ENCODE measurements at places on chromosomes 11 and 22.

DNA sequence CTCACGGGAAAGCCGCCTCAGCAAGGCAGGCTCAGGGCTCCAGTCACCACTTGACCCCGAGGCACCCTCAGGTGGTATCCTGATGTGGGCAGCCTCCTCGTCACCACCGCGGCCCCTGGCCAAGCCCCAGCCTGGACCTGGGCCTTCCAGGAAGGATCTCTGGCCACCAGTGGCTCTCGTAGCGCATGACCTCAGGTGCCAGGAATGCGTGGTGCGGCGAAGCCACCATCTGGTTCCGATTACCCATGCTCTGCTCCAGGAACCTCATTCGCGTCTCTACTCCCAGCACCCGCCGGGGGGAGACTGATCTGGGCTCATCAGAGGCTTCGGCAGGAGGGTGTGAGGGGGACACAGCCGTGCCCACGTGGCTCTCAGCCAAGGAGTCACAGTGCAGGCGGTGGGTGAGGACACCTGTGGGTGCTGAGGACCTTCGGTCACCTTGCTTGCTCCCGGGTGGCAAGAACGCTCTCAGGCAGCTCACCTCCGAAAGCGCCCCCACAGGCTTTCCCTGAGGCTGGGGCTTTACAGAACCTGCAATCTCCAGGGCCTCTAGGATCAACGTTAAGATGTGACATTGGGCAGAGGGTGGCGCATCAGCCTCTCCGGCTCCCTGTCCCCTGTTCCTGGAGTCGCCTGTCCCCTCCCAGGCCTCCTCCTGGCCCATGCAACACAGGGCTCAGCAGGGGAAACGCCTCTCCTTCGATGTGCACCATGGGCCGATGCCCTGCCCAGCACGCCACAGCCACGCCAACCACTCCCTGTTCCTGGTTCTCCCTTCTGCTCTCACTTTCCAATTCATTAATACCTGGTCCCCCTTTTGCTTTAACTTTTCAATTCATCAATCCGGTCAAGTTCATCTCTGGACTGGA, 39.0 kb downstream of the TBX1 start:
- DNase-seq = no peak

DNA sequence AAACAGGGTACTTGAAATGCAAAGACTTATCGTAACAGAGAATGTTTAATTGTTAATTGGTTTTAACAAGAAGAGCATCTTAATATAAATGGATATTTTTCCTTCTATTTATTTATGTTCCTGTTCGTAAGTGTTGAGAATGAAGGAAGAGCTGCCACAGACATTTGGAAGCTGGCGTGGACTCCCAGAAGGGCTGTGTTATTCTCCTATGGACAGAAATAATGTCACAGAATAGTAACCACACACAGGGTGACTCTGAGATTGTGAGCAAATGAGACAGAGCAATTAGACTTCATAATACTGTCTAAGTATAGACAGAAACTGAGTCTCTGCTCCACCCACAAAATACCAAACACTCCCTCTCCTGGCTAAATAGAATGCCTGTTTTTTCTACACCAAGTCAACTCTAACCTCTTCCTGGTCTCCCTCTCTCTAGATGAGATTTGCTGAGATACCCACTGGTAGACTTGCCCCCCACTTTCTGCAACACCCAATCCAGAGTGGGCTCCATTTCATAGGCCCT, 6.1 kb downstream of the APOL3 start:
- no peak for DNase-seq

GRCh38 chr11:117097014-117097388, 1.2 kb downstream of the SIK3 start:
- no peak for DNase-seq

GRCh38 chr11:94602430-94603372, 35.5 kb downstream of the PIWIL4 start:
- peak; percentile 7 for DNase-seq

- DNase-seq = no peak
These were observed at the start of gene KCNK4 for GRCh38 chr11:64291262-64291751. KCNK4 (plus strand) TSS chr11:64291302; CDS start chr11:64293019, 1,717 bp downstream.

- no peak for DNase-seq
These were observed 9.8 kb downstream of the INSC start for GRCh38 chr11:15124528-15124927.

- no peak for DNase-seq
These were observed 19.5 kb upstream of the SPON1 start for GRCh38 chr11:13942971-13943381.

DNA sequence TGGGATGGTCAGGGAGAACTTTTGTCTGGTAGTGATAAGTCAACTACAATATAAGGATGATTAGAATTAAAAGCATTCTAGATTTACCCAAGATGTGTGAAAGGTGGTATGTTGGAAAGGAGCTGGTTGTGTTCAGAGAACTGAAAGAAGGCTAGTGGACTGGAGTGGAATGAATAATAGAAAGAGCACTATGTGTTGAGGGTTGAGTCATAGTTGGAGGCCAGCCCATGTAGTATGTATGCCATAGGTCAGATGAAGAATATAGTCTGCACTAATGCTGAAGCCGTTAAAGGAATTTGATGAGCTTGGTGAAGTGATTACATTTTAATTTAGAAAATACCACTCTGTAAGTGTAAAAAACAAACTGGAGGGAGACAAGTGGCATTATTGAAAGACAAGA, 514.1 kb downstream of the CNTN5 start:
- DNase-seq = no peak

DNA sequence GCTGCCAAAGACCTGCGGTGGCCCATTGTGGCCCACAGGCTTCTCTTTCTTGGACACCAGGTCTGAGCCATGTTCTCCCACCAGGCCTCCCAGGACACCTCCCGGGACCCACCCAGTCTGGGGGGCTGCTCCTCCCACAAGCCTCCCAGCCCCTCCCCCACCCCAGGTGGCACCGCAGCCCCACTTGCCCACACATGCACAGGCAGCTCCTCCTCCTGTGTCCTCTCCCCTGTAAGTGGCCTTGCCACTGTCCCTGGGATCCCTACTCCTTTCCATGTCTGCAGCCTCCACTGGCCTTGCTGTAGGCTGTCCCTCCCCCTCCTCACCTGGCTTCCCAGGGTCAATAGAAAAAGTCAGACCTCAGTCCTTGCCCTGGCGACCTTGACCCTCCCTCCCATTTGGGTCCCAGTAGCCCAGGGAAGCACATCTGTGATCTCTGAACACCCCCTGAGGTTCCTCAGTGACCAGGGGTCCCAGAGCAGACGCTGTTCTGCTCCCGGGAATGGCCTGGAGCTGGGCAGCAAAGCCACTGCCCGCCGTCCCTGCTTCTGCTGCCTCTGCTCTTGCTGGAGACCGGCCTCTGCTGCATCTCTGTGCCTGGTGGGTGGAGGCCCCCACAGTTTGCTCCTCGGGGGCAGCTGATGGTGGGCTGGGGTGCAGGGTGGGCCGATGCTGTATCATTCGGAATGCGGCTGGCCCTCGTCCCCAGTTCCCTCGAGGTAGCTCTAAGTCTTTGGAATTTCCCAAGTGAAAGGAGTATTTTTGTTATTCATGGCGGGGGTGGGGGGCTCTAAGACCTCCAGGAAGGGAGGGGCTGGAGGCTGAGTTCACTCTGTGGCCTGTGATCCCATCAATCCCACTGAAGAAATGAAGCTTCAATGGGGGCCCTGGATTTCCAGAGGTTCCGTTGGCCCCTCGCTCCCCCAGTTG, 43.6 kb downstream of the ARHGAP8 start:
- DNase-seq = no peak

DNA sequence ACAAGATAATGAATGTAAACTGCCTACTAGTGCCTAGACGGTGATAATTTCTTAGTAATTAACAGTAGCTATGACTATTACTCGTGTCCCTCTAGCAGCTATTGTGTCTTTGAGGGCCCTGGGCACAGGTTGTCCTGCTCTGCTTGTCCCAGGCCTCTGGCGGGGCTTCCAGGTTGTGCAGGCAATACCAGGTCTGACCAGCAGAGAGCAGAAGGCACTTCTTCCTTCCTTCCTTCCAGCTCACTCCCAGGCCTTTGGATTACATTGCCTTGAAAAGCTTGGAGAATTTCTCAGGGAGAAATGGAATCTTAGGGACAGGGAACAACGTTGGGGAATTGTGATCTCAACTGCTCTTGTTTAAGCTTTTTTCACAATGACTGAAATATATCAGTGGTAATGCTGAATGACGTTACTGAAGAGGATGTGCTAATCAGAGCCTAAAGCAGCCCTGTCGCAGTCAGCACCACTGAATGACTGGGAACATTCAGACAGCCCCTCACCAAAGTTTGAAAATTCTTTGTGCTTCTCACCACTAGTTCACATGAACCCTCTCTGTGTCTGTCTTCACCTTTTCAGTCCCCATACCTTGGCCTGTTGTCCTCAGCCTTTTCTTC, 8.4 kb upstream of the CCKBR start:
- DNase-seq = no peak

DNA sequence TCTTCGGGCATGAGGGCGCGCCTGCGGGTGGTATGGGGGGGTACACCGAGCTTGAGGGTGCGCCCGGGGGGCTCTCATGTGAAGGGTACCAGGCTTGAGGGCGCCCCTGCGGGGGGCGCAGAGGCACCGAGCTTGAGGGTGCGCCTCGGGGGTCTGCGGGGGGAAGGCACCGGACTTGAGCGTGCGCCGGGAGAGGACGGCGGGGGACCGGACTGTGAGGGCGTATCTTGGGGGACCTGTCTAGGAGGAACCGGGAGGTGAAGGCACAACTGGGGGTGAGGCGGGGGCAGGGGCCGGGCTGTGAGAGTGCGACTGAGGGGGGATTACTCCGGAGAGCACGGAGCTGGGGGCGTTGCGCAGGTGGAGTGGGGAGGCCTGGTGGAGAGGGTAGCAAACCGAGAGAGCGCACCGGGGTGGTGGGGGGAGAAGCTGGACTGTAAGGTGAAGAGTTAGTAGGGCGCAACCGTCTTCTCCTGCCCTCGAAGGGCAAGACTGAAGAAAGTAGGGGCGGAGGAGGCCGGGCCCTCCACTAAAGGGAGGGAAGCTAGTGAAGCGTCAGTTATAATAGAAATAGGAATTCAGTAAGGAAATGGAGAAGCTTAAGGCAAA, 1.1 kb upstream of the DDX6 start:
- no peak for DNase-seq

DNA sequence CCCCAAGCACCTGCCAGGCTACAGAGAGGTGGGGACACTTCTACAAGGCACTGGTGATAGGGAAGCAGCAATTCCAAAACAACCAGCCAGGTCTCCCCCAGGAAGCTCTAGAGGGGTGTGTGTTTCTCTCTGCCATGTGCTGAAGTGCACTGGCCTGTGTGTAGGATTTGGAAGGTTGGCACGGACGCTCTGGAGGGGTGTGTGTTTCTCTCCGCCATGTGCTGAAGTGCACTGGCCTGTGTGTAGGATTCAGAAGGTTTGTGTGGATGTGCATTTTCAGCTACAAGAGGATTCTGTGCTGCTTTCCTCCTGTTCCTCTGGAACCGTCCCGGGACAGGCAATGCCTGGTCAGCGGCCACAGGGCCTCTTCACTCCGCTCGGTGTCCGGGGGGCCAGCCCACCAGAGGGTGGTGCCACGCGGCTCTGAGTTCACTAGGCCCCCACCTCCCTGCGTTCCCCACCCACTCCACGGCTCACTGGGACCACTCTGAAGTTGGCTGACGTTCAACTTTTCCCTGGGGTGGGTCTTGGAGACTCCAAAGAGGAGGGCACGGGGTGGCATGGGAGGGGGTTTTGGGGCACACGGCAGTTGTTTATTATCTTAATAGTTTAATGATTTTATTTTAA, 552.8 kb downstream of the BRD1 start:
- DNase-seq = no peak

GRCh38 chr11:9762531-9762930, 98.7 kb downstream of the SWAP70 start:
- DNase-seq = no peak

DNA sequence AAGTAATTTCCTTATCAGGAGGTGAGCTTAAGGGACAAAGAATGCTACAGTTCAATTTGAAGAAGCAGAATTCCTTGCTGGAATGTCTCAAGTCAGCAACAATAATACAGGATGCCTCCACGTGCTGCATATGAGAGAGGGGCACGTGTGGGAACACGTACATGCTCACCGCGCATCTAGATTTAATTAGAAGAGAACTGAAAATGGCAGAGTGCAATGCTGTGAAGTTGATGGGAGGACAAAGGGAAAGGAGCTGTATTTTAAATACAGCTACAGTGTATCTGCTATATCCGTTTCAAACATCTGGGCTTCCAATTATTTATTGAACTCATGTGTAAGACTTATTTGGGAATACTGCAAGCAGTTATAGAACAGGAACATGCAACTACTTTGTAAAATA, 328.7 kb downstream of the SOX6 start:
- DNase-seq = no peak

DNA sequence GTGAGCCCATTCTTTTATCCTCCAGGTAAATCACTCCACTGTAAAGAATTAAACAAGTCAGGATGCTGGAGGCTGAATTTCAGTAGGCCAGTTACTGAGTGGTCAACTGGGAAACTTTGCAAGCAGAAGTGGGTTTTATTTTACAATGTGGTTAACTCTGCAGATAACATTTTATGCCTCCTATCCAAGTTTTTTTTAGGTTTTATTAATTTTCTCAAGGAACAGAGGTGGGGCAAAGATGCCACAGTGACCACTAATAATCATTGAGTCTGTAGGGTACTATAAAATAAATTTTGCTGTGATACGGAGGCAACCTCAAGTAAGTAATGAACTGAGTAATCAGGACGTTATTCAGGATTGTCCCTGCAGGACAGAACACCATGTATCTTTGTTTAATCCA, 599.9 kb downstream of the METTL15 start:
- no peak for DNase-seq

DNA sequence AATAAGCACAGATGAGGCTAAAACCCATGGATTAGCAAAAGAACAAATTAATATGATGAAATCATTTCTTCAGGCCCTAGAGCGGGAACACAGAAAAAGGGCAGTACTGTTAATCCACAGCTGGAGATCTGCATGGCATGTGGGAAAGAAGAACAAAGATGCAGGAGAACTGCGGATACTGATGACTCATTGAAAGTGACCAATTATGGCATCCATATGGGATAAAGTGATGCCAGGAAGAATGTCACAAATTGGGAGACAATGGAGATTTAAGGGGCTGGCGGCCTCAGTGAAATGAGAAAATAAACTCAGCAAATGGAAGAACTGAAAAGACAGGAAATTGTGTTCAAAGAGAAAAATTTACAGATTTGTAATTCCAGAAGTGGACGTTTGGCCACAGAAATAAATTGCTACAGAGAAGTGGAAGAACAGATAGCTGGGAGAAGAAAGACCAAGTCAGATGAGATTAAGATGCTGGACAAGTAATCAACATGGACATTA, 39.4 kb downstream of the SIK3 start:
- no peak for DNase-seq

DNA sequence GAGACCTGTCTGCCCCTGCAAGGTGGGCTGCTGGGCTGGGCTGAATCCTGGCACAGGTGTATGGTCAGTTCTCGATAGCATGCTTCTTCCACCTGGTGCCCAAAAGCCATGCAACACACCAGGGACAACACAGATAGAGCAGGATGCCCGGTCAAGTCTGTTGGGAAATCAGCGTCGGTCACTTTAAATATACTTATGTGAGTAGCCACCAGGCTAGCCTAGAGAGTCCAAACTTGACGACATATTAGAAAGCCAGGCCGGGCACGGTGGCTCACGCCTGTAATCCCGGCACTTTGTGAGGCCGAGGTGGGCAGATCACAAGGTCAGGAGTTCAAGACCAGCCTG, 8.9 kb downstream of the C1QTNF6 start:
- DNase-seq = no peak

- no peak for DNase-seq
These were observed 889 bp upstream of the LHFPL7 start for GRCh38 chr22:24947383-24947782.
